ENCODE measurements at places on chromosomes 5 and 9. TPM values are rescaled to one million over a fixed set of nuclear protein-coding genes. Genes with fewer than 3 reads are reported as not detected.

DNA sequence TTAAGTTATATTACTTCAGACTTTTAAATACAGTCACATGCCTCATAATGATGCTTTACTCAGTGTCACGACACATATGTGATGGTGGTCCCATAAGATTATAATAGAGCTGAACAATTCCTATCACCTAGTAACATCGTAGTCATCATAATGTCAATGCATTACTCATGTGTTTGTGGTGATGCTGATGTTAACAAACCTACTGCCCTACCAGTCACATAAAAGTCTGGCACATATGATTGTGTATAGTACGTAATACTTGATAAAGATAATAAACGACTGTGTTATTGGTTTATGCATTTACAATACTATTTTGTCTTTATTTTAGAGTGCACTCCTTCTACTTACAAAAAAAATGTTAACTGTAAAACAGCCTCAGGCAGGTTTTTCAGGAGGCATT lies 103.7 kb downstream of the PAM start:
- peak; percentile 43 for DNase-seq

- DNase-seq = no peak
These were observed 1888.9 kb upstream of the CDH6 start for GRCh38 chr5:29304545-29304944.

- no peak for DNase-seq
These were observed 7.7 kb downstream of the AMBP start for GRCh38 chr9:114070188-114071103.

DNA sequence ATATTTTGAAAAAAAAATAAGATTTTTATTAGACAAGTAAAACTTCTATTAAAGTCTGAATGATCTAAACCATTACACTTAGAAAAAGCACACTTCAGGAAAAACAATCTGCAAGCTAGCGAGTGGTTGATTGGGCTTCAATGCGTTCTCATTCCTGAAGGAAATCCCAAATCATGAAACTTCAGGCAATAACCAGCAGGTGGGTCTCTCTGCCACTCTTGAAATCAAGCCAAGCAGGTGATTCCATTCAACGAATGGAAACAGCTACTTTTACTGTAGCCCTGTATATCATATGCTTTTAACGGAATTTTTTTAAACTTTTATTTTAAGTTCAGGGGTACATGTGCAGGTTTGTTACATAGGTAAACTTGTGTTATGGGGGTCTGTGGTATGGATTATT lies 234.5 kb upstream of the TRPM3 start:
- DNase-seq = peak; percentile 13

DNA sequence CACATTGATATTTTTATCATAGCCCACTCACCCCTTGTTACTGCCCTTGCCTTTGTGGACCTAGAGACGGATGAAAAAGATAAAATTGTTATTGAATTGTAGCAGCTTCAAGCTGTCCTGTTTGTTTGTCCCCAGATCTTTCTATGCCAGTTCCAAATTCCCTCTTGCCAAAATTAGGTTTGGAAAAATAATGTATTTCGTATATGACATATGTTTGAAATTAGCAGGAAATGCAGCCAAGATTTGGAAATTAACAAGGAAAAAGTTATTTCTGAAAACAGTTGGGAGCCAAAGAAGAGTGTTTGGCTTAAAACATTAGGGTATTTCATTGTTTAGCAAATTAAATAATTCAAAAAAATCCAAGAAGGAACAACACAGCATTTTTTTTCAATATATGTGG lies 33.5 kb downstream of the SPATA31D1 start:
- no peak for DNase-seq

FGF18 gene
- not detected for total RNA-seq

EQTN gene
- total RNA-seq = not detected

DNA sequence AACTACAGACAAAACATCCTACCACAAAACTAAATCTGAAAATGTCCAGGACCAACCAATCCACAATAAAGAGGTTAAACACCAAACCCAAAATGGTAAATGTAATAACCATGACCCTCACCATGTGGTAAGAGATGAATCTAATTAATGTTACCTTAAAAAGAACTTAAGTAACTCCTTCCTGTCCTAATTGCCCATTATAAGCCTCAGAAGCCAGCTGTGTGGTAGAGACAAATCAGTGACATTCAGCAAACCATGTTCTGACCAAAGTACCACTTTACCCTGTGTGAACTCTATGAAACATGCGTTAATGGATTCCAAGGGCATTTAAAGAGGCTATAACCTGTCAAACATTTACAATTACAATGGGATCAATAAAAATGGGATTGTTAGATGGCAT lies 25.0 kb downstream of the LPAR1 start:
- no peak for DNase-seq

DNA sequence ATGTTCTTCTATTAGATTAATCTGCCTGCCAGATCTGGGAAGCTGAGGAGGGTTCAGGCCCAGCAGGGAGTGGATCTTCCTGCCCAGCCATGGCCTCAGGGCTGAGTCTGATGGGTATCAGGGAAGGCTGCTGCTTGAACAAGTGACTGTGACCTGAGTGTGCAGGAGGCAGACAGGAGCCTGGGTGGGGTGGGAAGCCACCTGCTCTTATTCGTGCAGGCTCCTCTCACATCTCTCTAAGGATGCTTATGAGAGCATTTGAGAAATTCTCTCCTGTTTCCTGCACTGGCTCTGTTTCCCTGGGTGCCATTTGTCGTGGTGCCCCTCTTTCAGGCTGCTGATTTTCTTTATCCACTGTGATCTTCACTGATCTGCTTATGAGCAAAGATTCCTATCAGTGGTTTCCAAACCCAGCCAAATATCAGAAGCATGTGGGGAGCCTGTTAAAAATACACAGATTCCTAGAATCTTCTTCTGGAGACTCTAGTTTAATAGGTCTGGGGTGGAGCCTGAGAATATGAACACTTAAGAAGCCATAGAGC lies 2.1 kb downstream of the RGS3 start:
- DNase-seq = no peak

DNA sequence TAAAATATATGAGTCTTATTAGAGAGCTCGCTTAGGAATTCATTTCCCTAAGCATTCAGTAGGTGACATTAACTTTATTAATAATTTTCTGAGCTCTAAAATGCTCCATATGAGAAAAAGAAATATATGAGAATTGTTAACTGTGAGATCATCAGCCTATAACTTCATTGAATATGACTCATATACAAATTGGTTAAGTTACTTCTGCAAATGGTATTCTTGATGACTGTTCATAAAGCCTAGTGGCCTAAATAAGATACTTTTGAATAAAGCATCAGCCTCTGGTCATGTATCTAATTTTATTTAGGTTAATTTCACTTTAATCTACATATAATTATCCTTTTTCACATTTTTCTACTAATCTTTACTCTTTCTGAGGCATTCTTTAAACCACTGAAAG lies 710.2 kb upstream of the ACO1 start:
- DNase-seq = no peak

DNA sequence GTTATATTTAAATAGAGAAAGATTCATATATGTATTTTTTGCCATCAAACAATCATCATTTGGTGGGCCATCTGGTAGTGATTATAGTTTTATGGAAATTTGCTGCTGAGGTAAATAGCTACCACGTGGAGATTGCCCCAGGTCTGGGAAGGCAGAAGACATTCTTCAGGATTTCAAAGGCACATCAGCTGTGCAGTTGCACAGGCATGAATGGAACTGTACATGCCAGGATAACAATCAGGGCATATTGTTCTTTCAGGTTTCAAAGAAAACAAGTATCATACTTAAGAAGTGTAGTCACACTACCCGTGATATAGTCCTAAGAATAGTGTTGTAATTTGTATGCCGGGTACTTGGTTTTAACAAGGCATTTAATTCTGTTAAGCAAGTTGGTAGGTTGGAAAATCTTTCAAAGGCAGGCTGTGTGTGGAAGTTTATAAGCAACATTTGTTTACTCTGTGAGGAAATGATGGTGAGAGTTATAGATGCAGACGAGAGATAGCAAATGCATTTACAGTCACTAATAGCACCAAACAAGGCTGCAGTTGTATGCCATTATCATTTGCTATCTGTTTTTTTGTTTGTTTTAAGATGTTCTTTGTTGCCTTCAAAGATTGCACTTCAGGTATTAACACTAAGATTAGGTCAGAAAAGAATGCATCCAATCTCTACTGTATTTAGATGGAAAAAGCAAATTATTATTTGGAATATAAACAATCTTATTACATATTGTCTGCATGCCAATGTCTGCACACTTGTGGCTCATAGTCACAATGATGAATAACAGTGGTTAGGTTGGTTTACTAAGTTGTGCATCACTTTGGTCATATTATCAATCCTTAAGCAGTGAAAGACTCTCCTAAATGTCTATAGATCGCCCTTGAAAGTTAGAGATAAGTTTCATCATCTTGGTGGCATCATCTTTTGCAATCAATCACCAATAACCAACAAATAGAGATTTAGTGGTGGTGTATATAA lies 55.3 kb downstream of the RPS23 start:
- DNase-seq = peak; percentile 92

EFNA5 gene
- total RNA-seq = 1.6 TPM

ADAMTS12 gene
- total RNA-seq = not detected

GRCh38 chr9:4306066-4306776 lies 6.4 kb upstream of the GLIS3 start:
- DNase-seq = no peak

DNA sequence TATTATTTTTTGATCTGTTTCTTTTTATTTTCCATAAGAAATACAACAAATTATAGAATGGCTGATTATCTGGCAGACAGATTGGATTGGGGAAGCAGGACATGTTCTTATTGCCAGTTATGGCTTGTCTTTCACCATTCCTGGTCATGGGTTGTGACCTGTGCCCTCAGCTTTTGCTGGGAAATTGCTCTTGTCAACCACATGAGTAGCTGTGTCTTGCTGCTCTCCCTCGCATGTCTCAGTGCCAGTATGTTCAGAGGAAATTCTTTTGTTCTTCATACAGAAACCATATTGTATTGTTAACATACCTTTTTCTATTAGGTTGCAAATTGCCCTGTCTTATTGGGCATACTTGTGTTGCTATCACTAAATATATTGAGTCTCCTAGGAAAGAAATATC lies 344.1 kb downstream of the OSTF1 start:
- DNase-seq = no peak

DNA sequence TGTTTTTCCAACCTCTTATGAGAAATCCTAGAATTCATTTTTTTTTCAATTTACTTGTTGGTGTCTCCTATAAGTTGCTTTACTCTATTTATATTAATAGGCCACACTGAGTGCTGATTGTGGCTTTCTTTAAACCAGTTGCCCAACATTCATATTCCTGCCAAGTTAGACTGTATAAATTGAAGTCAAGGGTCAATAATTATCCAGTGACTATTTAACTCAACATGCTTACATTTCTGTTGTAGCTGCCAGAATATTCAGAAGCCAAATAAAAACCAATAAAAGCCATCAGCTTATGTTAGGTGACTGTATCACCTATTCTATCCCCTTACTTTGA lies 169.0 kb downstream of the PTPRD start:
- DNase-seq = no peak

TAF11L5 gene
- total RNA-seq = not detected

- DNase-seq = no peak
These were observed 35.6 kb downstream of the ATPSCKMT start for GRCh38 chr5:10214041-10214440.
